GM23248 (cell line): ENCODE measurements at places on chromosomes 4 and X.

- peak; percentile 21 for DNase-seq
Measured at GRCh38 chrX:112746812-112747595, 67.3 kb upstream of the LHFPL1 start.

DNA sequence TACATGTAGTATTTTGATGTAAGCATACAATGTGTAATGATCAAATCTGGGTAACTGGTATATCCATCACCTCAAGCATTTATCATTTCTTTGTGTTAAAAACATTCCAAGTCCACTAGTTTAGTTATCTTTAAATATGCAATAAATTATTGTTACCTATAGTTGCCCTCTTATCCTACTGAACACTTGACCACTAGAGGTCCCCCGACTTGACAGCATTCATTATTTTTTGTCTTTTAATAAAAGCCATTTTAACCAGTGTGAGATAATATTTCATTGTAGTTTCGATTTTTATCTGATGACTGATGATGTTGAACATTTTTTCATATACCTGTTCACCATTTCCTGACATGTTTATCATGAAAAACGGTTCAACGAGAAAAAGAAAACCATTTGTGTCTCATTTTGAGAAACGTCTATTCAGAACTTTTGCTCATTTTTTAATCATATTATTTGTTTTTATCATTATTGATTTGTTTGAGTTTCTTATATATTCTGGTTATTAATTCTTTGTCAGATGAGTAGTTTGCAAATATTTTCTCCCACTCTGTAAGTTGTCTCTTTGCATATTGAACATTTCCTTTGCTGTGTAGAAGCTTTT is 199.0 kb upstream of the CXXC4 start:
- peak; percentile 28 for DNase-seq

GRCh38 chr4:7539659-7540058 is 104.9 kb upstream of the PSAPL1 start:
- peak; percentile 32 for DNase-seq

- DNase-seq, result peak; percentile 87
Measured at GRCh38 chrX:136525738-136526606, 6.0 kb upstream of the VGLL1 start.
